AG08395 (cell line): ENCODE measurements at places on chromosomes 5 and 9.

GRCh38 chr5:133685402-133686018 is 73.2 kb upstream of the FSTL4 start:
- DNase-seq: no peak

GRCh38 chr5:157143127-157143971 is 684 bp upstream of the MED7 start:
- peak; percentile 82 for DNase-seq

- DNase-seq: no peak
Observed at GRCh38 chr9:37939575-37940095, 35.7 kb upstream of the SLC25A51 start.

- no peak for DNase-seq
Observed at GRCh38 chr5:113578091-113578490, 64.6 kb downstream of the YTHDC2 start.

DNA sequence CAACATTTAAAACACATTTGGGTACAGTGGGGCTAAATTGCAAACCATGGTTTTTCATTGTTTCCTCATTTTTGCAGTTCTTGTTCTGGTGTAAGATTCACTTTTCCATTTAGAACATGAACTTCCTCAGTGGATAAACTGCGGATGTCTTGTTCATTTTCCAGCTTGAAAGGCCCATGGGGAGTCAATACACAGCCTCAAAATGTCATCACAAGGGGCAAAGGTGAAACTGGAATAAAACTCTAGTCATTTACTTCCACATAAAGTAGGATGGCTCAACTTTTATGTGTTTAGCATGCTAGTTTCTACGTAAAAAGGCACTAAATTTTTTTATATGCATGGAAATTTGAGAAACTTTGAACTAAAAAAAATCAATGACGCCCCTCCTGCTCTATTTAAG is 718.8 kb downstream of the TLR4 start:
- DNase-seq: no peak

- peak; percentile 55 for DNase-seq
Observed at GRCh38 chr5:137344723-137345322, 154.3 kb downstream of the SPOCK1 start.

DNA sequence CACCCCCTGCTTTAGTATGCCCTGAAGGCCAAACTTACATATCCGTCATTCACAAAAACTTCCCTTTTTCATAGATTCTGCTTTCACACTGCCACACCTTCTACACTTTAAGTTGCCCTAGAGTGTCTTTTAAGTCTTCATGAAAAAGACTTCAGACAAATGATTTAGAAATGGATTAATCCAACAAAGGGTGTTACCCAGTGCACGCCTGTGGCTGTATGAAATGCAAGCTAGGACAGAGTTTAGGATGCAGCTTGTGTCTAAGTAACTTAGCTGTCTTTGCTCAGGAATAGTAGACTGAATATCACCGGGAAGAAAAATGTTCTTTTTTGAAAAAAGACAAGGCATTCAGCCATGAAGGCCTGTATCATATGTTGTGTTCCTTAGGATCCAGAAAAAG is 210.0 kb downstream of the MPDZ start:
- DNase-seq: no peak

DNA sequence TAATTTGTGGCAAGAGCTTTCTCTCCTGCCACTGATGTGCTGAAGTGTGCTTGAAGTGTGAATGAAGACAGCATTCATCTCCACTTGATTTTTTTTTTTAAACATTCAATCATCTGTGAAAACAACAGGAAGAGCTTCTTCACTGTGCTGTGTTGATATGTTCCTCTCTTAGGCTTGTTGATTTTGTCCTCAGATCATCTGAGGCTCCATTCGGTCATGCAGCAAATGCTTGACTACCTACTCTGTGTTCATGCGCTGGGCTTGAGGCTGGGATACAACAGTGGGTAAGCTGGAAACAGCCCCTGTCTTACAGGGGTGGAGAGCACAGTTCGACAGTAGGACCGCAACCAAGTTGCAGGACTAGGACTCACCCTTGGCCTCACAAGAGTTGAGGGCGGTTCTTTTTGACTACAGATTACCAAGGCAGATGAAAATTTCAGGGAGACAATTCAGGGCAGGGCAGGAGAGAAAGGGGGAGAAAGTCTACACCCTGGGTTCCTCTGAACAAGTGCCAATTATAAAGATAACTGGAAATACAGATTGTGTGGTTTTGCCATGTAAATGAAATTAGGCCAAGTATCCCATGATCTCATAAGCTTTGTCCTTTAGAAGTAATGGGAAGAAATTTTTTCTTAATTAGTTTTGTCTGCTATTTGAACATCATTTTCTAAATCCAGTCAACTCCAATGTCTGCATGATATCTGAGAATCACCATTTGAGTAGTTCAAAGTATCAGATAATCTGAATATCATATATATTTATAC is 31.0 kb upstream of the F2R start:
- no peak for DNase-seq

GRCh38 chr5:139561655-139562451 is 714 bp downstream of the UBE2D2 start:
- DNase-seq: peak; percentile 45

- peak; percentile 46 for DNase-seq
Observed at GRCh38 chr9:122134822-122135528, 24.6 kb downstream of the NDUFA8 start.

DNA sequence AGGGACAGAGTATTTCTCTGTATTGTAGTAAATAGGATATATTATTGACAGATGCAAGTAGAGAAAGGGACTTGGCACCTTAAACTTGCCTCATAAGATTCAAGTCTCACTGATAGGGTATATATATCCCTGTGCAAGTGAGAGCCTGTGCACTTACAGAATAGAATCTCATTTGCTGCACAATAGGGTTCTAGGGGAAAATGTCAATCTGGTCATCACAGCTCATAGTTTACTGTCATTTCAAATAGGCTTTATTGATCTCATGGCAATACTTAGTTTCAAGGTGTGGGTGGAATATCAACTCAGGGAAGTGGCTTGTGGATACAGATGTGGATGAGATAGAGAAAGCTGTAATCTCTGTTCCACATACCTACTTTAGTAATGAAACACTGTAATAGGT is 42.3 kb downstream of the TGFBR1 start:
- no peak for DNase-seq

- no peak for DNase-seq
Observed at GRCh38 chr5:61766141-61766540, 434.1 kb downstream of the ZSWIM6 start.

- DNase-seq: no peak
Observed at GRCh38 chr9:89543621-89544278, 45.8 kb upstream of the SEMA4D start.

DNA sequence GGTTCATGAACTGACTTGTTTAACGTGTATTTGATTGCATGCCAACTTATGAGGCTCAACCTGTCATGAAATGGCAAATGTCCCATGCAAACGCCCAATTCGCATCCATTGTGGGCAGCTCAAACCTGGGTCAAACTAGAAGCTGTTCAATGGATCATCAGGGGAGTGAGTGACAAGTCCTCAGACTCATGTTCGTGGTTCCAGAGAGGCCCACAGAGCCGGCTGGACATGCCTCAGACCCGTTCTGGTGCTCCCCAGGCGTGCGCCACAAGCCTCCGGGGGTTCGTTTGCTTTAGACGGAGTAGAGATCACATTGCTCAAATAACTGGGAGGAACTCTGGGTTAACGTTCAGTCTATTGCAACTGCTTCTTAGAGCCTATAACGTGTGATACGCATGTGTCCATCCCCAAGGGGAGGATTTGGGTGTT is 15.0 kb downstream of the GFI1B start:
- DNase-seq: no peak

GRCh38 chr5:135916638-135917263 is 21.1 kb upstream of the IL9 start:
- DNase-seq: no peak
